ENCODE measurements at places on chromosomes 4 and X.
A peak's percentile ranks its signal among the peaks of the same experiment; 100 is the strongest.

DNA sequence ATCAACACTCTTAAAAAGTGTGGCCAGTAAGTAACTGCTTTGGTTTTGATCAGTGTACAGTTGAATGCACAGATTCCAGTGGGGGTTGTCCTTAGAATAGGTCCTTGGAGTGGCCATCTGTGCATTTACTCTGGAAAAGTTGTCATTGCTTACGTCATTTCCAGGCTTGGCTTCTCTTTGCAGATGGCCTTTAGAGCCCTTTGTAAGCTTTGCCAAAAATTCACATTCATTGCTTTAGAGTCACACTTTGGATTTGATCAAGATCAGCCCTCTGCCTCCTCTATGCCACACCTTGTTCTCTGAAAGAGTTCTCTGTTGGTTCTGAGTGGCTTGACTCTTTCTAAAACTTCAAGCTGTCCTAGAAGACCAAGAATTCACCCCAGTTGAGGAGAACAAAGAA is 83.9 kb downstream of the MAMLD1 start:
- DNase-seq, result no peak

- DNase-seq, result no peak
These were observed 21.1 kb downstream of the AIFM1 start for GRCh38 chrX:130144509-130144908.

DNA sequence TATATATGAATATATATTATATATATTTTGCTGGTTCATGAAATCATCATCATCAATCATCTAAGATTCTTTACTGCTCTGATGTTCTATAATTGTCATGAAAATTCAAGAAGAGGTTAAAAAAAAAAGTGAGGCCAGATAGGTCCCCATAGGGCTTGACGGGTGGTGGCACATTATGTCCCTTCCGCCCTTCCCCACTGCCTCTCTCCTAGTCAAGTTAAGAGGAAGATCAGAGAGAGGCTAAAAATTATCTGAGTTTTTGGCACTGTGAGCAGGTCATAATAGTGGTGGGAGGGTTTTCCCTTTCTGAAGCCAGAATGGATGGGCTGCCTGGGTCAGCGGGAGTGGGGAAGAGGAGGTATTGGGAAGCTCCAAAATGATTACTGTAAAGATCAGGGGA is 5.4 kb downstream of the SYNPO2 start:
- no peak for DNase-seq

DNA sequence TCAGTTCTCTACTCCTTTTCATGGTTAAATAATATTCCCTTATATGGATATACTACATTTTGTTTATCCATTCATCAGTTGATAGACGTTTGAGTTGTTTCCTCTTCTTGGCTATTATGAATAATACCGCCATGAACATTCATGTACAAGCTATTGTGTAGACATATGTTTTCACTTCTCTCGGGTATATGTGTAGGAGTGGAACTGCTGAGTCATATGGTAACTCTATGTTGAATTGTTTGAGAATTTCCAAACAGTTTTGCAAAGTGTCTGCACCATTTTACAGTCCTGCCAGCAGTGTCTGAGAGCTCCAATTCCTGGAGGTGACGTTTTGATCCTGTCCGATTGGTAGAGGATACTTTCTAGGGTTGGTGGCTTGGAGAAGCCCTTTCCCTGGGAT is 23.6 kb downstream of the PLAC1 start:
- no peak for DNase-seq

DNA sequence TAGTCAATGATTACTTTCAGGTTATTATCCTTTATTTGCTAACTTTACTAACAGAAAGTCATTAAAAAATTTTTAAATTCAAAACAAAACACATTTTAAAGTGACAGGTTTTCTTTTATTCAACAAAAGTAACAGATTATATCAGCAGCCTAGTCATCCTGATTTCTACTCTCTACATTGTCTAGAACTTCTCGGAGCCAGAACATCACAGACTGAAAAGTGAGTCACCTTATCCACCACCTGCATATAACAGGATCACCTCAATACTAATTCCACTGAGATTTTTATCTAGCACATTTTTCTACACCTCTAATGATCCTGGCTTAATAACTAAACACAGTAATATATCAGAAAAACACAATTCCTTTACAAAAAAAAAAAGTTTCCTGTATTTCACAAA is 47.9 kb upstream of the SMARCAD1 start:
- no peak for DNase-seq

DNA sequence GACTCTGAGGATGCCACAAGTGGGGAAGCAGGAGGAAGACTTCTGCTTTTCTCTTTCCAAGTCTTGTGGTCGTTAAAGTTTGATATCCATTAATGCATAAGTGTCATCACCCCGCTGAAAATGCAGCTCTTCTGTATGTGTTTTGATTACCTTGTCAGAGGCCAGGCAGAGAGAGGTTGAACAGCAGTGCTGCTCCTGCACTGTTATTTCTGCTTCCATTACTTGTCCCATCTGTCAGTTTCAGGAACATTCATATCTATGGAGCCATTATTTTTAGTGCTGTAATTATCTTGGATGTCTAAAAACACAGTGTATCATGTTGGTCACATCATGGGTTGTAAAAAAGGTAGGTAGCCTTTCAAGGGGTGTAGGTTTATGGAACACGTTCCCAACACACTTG is 62.0 kb upstream of the ESX1 start:
- no peak for DNase-seq

DNA sequence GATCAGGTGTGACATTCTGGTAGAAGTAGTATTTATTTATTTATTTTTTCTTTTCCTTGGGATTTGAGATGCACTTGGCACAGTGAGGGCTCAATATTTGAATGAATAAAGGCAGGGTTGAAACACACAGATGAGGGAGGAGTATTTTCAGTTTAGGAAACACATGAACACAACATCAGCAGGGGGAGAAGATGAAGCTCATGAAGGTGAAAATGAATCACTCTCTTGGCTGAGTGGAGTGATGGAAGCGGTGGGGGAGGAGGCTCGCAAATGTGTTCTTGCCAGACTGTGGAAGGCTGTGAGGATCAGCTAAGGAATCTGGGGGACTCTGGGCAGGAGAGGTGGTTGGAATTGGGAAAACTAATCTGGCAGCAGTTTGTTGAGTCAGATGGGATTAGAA is 55.3 kb downstream of the ARHGAP10 start:
- no peak for DNase-seq

- DNase-seq, result no peak
These were observed 188.4 kb downstream of the GASK1B start for GRCh38 chr4:157984285-157984911.

DNA sequence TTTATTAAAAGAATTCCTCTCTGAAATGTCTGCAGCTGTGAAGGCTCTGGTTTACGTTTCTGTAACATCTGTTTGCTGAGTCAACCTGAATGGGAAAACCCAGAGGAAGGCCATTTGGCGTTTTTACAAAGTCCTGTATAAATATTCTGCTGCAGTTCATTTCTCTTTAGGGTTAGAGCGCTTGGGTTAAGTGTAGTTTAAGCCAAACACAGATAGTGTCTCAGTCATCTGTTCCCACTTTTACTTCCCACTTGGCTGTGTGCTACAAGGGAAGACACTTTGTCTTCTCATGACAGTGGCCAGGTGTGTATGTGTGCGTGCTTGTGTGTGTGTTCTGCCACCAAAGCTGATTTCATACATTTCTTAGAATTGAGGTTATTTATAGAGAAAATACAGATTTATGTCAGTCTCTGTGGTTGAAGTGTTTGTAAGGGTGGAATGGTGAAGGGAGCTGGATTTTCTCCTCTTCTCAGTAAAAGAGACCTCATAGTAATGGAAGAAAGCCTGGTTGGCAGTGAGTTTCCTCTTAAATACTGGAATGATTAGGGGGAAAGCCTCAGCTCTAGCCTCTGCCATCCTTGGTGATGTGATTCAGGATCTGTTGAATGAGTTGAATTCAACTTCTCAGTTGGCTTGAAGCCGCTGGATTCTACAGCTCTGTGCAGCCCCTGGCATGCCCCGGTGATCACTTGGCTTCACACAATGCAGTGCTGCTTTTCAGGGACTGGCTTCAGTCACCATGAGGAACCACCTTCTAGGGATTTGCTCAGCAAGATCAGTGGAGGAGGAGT is 50.6 kb downstream of the JADE1 start:
- no peak for DNase-seq

DNA sequence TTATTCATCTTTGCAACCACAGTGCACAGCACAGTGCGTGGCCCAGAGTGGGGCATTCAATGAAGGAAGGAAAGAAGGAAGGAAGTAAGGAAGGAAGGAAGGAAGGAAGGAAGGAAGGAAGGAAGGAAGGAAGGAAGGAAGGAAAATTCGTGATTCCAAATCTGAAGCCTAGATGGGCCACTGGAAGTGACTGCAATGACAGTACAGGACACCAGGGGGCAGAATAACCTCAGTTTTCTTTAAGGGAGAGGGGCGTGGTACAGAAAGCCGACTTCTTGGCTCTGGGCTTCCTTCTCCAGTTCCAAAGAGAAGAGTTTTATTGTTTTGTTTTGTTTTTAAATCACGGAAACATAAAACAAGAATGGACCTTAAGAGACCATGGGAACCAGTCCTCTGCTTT is 47.8 kb downstream of the APLN start:
- no peak for DNase-seq

DNA sequence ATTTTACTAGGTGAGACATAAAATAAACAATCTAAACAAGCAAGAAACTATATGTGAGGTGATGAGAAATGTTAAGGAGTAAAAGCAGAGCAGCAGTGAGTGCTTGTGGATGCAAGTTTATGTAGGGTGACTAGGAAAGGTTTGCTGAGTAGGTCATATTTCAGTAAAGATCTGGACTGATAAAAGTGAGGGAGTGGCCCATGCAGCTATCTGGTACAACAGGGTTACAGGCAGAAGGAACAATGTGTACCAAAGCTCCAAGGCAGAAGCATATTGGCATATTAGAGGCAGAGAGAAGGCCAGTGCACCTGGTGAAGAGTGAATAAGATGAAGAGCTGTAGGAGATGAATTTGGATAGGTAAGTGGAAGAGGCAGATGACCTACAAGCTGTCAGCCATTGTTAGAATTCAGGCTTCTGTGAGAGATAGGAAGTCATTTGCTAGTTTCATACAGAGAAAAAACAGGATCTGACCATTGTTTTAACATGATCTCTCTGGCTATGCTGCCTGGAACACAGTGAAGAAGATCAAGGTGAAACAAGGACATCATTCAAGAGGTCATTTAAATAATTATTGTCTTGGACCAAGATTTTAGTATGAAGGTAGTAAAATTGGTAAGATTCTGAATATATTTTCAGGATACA is 274.6 kb downstream of the ANKRD50 start:
- no peak for DNase-seq

GRCh38 chr4:89469516-89469915 is 161.9 kb upstream of the GPRIN3 start:
- no peak for DNase-seq

DNA sequence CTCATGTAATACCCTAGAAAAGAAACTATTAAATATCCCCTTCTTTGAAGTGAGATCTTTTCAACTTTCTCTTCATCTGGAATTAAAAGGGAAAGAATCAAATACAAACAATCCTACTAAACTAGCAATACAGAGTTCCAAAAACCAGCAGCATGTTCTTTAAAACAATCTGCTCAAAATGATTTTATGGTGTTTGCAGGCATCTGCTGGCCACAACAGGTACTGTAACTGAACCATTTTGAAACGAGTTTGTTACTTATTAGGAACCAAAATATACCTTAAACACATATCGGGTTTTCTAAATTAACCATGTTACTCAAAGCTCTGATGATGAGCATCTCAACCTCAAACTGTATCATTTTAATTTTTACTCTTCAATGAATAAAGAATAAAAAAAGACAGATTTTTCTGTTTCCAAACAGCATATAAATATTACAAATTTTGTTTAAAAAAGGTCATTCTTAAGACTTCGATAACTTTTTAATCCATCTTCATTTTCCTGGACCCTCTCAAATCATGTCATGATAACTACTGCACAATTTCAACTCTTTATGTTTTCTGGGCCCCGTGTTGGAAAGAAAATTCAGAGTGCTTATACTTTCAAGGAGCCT is 56.5 kb downstream of the ARAP2 start:
- DNase-seq, result peak; percentile 2

GRCh38 chr4:128528793-128529553 is 241.4 kb upstream of the PGRMC2 start:
- DNase-seq, result no peak

- DNase-seq, result no peak
These were observed 23.9 kb downstream of the APOO start for GRCh38 chrX:23883737-23884354.

DNA sequence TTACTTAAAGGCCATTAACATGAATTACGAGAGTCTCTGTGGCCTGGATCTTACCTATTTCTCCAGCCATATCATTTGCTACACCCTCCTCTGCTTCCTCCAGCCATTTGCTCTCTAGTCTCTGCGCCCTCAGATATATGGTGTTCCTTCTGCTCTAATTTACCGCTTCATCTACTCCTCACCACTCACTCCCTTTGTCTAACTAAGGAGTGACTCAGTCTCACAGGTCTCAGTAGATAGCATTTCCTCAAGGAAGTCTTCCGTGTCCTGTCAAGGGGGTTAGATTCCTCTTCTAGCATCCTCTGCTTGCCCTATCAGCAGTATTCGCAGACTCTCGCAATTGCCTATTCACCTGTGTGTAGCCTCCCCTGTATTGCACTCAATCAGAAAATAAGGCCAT is 892.1 kb upstream of the INTU start:
- no peak for DNase-seq

- DNase-seq, result no peak
These were observed 46.1 kb upstream of the HOPX start for GRCh38 chr4:56727150-56727549.

DNA sequence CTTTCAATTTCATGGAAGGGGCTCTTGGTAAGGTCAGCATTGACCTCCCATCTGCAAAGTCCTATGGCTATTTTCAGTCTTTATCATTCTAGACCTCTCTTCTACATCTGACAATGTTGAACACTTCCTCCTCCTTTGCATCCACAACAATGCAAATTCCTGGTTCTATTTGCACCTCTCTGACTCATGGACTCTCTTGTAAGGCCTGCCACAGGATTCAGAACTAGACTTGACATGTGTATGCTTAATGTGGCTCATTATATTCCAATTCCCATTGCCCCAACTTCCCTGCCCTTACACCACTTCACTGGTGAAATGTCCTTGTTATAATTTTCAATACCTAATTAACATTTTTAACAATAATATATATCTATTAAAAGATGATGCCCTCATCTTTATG is 314.3 kb upstream of the FGF13 start:
- DNase-seq, result no peak

DNA sequence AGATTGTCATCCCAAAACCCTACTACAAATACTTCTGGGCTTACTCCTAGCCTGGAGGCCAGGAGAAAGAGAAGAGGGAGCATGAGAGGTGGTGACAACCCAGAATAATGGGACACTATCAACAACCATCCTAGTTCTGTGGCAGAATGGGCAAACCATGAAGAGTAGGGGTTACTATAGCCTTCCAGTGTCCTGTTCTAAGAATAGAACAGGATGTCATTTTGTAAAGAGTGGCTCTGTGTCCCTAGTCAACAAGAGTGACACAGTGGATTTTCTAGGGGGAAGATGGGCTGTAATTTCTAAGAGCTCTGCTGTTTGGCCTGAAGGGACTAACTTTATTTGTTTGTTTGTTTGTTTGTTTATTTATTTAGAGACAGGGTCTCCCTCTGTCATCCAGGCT is 136.0 kb downstream of the PLS3 start:
- DNase-seq, result no peak
